Posterior cingulate gyrus (tissue), 11 donors: ENCODE measurements at places on chromosomes 5 and 9.

- no peak for DNase-seq
Observed at GRCh38 chr5:138029501-138029900, 3.4 kb downstream of the FAM13B start.

- DNase-seq: no peak
Observed at GRCh38 chr5:181235323-181235688, 8.4 kb downstream of the RACK1 start.

- DNase-seq: no peak
Observed at GRCh38 chr9:132885720-132886333, 7.1 kb downstream of the SPACA9 start.

GRCh38 chr9:115058175-115058574, 59.8 kb downstream of the TNC start:
- no peak for DNase-seq

GRCh38 chr5:11622785-11623184, 281.5 kb downstream of the CTNND2 start:
- no peak for DNase-seq

DNA sequence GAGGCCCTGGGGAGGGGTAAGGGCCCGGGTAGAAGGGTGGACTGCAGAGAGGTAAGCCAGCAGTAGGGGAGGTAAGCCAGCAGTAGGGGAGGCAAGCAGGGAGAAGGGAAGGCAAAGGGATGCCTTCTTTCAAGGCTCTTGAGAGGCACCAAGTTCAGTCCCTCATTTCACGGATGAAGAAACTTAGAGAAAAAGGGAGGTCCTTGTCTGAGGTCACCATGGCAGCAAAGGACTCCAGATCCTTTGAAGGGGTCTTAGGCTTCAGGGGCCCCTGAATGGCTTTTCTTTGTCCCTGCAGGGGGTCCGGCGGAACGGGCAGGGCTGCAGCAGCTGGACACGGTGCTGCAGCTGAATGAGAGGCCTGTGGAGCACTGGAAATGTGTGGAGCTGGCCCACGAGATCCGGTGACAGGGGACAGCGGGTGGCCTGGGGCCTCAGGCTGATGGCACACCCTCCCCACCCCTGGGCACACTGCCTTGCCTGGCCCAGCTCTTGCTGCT, 42.6 kb downstream of the RGS3 start:
- DNase-seq: peak; percentile 74
